ENCODE measurements at places on chromosomes 2 and 18. TPM values are rescaled to one million over a fixed set of nuclear protein-coding genes. Genes with fewer than 3 reads are reported as not detected.

Gene PTPN2
- total RNA-seq = 20.5 TPM

Gene RAB27B
- total RNA-seq = 11.8 TPM

Gene NPHP1
- 8.8 TPM for total RNA-seq

Gene EFHD1
- total RNA-seq = 2.3 TPM

Gene ARHGAP28
- total RNA-seq = 0.05 TPM

Gene CTAGE1
- total RNA-seq = not detected

Gene CDH19
- 1.3 TPM for total RNA-seq

Gene SLC39A10
- 21.0 TPM for total RNA-seq

Gene CDH7
- total RNA-seq = not detected

Gene AMER3
- not detected for total RNA-seq

Gene SERPINB3
- total RNA-seq = not detected

Gene GLI2
- total RNA-seq = 26.5 TPM

Measured in A549 treated with RU486 at 1 μM for 4 hours (cell line).